ENCODE measurements at places on chromosomes 13 and 19.

GRCh38 chr13:60152114-60152513, 11.6 kb downstream of the DIAPH3 start:
- no peak for DNase-seq

GRCh38 chr13:35953537-35954206, 177.5 kb downstream of the DCLK1 start:
- no peak for DNase-seq

DNA sequence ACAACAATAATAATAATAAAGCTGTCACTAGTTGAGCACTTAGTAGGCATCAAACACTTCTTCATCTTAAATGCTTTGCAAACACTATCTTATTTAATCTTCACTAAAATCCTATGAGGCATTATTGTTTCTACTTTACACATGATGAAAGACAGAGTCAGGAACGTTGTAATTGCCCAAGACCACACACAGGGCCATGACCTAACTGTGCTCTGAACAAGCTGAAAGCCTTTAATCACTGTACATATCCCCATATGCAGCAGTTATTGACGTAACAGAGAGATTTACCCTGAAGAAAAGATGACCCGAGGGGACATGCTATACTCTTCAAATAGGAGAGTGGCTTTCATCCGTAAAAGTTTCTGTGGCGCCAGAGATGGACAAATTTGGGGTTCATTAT, 53.0 kb downstream of the SACS start:
- no peak for DNase-seq

DNA sequence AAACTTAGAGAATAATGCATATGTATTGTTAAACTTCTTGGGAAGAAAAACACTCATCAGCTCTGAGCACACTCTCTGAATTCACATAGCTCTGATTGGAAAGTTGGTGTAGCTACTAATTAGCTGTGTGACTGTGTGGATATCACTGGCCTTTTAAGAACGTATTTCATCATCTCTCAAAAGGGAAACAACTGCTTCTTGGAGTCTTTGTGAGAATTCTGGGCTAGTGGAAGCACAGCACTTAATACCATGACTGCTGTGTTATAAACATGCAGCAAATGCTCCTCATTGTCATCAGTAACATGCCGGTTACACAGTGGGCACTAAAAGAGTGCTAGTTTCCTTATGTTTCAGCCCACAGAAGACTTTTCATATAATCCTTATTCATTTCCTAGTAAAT, 220.9 kb upstream of the CSNK1A1L start:
- DNase-seq: no peak

DNA sequence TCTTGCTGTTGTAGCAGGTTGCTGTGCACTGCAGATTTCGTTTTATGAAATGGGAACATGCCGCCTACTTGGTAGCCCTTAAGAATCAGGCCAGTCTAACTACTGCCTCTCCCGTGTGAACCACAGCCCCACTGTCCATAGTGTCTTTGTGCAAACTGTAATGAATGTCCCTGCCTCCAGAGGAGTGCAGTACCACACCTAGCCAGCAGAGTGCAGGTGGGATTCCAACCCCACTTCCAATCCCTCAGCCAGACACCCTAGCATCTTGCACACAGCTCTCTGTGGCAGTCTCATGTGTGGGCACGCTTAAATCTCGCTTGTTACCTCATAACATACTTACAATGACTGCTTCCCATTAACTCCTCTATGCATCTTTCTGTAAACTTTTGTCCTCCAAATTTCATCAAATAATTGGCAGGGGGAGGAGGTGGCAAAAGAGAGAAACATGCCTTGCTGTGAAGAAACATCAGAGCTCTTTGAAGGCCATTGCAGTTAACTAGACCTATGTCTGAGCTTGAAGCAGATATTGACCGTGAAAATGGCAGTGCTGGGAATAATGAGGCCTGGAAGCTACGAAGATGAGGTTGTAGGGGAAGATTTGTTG, 47.2 kb downstream of the ZAR1L start:
- DNase-seq: peak; percentile 2

DNA sequence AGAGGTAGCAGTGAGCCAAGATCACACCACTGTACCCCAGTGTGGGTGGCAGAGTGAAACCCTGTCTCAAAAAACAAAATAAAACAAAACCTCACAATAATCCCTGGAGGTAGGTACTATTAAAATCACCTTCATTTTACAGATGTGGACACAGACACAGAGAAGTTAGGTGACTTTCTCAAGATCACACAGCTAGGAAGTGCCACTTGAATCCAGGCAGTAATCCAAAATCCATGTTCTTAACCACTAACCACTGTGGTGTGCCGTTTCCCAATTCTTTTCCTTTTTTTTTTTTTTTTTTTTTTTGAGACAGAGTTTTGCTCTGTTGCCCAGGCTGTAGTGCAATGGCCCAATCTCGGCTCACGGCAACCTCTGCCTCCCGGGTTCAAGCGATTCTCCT, 9.0 kb downstream of the PPP1R14A start:
- no peak for DNase-seq

DNA sequence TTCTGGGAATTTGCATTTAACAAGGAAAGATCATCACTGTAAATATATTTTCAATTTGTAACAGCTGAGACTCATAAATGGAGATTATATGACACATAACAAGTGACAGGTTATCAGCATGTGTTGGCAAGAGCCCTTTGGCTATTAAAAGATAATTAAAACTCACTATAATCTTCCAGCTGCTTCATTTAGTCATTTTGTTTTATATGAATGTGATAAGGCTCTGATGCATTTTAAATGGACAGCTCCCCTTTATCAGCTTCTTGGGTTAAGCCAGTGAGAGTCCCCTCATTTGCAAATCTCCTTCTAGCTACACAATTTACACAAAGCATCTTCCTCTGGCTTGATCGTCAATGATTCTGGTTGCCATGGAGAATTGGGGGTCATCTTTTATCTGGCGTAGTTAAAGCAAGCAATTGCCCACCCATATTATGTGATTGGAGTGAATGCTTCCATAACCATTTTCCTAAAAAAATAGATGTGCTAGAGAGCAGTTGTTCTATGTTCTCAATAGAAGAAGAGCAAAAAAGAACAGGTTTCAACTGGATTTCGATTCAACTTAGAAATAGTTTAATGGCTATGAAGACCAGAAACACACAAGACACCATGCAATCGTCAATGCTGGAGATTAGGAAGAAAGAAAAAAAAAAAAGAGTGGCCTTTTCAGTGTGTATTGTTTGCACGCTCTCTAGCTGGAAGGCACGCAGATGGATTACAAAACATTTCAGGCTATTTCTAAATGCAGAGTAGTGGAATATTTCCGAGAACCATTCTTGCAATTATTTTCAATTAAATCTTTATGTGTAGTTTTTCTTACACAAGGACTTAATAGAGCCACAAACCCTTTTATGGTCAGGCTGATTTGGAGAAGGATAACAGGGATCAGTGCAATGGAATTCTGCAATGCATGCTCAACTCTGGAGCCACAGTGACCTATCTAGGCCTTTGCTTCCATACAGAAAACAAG, 27.4 kb downstream of the STARD13 start:
- no peak for DNase-seq

DNA sequence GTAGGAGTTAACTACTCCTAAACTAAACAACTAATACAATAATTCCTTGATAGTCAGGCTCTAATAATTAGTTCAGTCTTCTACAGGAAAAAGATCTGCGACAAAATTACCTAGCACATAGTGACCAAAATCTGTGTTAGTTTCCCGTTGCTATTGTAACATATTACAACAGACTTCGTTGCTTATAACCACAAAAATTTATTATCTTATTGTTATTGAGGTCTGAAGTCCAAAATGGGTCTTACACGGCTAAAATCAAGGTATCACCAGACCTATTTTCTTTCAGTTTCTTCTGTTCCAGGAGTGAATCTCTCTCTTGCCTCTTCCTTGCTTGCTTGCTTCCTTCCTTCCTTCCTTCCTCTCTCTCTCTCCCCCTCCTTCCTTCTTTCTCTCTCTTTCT, 993.6 kb upstream of the SPRY2 start:
- no peak for DNase-seq

DNA sequence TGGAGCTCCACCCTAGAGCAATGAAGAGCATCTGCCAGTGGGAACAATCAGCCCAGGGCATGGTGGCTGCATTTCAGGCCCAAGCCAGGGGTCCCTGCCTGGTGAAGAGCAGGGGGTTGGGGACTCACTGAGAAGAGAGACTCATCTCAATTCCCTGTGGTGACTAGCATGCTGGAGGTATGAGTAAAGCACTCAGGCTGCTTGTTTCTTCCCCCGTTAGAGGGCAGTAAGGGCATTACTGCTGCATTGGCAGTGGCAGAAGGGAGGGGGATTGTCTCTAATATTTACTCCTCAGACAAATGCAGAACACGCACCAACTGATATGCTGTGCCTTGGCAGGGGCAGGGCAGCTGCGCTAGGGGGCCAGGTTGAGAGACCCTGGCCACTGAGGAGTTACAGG, 329.1 kb downstream of the SLITRK5 start:
- DNase-seq: no peak

- no peak for DNase-seq
These were observed 12.0 kb downstream of the FTL start for GRCh38 chr19:48977061-48977460.

DNA sequence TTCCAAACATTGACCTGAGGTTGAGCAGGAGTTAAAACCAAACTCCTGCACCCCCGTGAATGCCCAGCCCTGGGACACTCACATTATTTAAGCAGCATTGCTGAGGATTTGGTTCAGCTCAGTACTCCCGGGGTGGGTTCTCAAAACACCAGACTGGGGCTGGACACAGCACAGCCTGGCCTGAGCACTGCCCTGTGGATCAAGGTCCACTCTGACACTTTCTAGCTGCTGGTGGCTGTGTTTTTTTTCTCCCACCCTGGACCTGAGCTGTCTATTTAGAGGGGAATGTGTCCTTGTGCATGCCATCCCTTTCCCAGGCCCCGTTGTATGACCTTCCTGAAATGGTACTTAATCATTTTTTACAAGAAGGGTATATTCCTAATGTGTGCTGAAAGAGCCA, 94.7 kb upstream of the GJB6 start:
- DNase-seq: no peak

DNA sequence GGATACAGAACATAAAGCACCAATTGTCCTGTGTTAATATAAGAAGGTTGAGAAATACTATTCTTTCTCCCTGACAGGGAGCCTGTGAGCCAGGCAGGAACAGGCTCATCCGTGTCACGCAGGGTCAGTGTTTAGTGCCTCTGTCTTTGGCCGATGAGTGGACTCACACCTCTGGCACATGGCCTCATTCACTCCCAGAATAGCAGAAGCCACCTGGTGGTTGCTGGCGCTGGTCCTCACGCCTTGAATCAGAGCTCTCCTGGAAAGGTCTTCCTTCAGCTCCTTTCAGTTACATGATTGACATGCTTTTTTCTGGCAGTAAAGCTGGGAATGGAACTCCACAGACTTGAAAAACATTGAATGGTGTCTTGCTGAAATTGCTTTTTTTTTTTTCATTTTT, 28.1 kb upstream of the SIAH3 start:
- DNase-seq: no peak

DNA sequence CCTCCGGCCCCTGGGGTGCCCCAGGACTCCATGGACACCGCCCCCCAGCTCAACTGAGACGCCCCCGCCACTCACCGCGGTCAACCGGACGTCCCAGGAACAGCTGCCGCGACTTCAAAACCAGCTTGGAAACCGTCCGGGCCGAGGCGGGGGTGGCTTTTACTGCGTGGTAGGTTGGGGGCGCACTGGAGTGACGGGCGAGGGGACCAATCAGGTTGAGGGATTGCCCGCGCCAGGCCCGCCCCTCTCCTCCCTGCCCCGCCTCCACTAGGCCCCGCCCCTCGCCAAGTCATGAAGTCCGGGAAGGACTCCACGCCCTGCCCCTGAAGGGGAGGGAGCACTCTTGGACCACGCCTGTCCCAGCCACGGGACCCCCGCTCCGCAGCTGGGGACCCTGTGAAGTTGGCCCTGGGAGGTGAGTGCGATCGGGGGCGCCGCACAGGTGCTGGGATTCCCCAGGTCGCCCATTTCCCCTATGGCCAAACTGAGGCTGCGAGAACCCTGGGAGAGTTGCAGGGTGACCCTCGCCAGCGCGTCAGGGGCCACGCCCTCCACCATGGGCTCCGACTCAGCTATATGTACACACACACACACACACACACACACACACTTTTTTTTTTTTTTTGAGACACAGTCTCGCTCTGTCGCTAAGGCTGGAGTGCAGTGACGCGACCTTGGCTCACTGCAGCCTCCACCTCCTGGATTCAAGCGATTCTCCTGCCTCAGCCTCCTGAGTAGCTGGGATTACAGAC, at the start of gene PLIN3:
Gene PLIN3, minus strand, starts transcription at position 134 of the 752 bp plus-strand sequence. CDS start 6,273 bp downstream, outside the sequence.
- DNase-seq: peak; percentile 81

GRCh38 chr13:49539313-49539712, 43.6 kb downstream of the PHF11 start:
- DNase-seq: no peak

DNA sequence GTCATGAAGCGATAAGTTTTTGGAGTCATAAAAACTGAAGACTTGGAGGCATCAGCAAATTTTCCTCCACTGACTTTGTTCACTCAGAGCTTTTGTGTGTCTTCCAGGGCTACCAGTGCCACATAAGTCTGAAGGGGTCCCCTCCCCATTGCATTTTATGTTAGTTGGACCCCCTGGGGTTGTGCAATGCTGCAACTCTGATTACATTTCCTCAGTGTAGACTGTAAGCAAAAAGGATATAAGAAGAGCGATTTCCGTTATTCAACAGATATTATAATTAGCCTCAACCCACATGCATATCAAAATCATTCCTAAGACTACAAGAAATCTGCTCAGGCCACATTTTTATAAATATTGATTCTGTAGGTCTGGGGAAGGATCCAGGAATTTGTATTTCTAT, 324.0 kb downstream of the TDRD3 start:
- no peak for DNase-seq

GRCh38 chr13:20571676-20572075, 4.7 kb downstream of the IFT88 start:
- no peak for DNase-seq

DNA sequence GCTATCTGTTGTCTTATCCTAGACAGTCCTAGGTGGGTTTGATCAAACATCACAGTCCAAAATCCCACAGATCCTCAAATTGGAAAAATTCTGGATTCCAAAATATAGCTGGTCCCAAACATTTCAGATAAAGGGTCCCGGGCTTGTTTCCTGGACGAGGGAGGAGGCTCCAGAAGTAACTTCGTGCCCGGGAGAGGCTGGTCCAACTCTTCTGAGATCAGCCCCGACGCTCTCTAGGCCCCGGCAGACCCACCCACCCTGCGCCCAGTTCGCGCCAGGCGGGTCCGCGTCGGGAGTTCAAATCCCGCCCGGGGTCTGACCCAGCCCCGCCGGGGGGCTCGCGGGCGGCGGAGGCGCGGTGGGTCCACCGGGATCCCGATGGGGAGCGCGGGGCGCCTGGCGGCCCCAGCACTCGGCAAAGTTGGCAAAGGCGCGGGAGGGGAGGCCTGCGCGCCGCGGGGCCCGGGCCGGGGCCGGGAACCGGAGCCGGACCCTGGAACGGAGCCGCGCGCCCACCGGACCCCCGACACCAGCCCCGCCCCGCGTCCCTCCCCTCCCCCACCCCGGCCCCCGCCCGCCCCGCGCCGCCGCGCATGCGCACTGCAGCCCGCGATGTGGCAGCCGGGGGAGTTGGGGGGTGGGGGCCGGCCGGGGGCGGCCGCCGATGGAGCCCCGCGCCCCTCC, 513 bp downstream of the MIER2 start:
- DNase-seq: no peak
